ENCODE measurements at places on chromosomes 4 and X. TPM values are rescaled to one million over a fixed set of nuclear protein-coding genes. Genes with fewer than 3 reads are reported as not detected.

DNA sequence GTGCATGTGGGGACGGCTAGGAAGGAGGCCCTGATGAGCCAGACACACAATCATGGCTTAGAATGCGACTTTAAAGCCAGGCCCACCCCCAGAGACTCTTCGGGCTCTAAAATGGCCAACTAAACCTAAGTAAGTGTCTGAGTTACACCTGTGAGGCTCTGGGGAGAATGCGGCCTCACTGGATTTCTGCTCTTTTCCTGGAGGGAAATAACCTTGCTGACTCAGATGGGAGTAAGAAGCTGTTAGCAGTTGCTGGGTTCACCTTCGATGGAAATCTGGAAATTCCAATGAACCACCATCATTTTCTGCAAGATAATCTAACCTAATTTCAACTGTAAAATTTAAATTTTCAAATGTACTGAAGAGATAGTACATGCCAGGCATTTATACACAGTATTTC is 97.6 kb upstream of the MAML3 start:
- DNase-seq = no peak

GRCh38 chr4:8047837-8048678 is 108.4 kb upstream of the AFAP1 start:
- DNase-seq = no peak

DNA sequence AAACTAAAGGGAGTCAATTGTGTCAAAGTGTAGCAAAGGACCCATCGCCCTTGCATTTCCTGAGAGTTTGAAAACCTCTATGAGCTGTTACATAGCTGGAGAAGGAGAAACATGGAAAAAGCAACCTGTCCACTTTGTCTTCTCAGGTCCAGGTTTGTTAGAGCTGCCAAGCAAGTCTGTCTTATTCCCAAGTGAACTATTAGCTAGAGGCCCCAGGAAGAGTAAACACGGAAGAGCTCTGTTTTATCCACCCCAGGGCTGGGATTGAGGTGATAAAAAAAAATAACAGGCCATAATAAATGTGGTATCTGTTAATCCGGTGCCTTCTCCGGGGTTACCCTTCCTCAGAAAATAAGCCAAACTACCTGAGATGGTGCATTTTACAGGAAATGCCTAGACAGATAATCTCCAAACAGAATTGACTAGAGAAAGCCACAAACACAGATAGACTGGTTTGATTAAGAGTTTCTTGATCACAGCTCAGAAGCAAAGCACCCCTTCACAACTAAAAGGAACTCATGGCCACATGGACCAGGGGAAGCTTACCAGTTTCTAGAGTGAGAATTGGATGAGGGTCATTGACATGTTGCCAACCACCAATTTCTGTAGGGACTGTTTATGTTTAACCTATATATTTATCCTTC is 35.9 kb upstream of the RELL1 start:
- peak; percentile 18 for DNase-seq

DNA sequence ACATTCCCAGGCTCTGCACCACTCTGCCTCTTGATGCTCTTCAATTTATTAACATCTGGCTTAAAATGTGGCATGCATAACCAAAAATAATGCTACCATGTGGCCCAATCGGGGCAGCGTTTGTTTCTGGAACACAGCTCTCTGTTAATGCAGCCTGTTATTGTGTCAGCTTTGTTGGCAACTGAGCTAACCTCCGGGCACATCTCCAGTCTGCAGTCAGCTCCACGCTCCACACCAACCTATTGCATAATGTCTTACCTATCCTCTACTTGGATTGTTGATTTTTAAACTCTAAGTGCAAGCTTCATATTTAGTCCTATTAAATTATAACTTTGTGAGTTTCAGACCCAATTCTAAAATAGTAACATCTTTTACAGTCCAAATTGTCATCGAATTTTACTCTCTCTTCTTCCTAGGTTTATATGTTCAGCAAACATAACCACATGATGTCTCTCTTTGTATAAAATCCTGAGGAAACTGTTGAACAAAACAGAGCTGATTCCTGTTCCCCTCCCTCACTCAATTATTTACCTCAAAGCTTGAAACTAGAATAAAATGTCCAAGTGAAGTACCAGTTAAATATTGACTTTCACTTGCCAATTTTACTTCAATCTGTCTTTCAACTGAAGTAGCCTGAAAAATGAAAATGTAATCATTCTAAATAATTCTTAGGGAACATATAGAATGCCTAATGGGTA is 92.2 kb upstream of the RAPGEF2 start:
- peak; percentile 71 for DNase-seq

- no peak for DNase-seq
These were observed 4.7 kb downstream of the ZXDB start for GRCh38 chrX:57596516-57596915.

- peak; percentile 79 for DNase-seq
These were observed at the start of gene DCLK2 for GRCh38 chr4:150078041-150078578. Gene DCLK2 (plus strand): TSS chr4:150078445. CDS start chr4:150079028, 583 bp downstream.

- DNase-seq = no peak
These were observed 33.9 kb upstream of the FAM241A start for GRCh38 chr4:112111306-112111705.

- DNase-seq = no peak
These were observed 179.6 kb downstream of the CENPC start for GRCh38 chr4:67365661-67366245.

GRCh38 chr4:31545755-31546154 is 825.6 kb downstream of the PCDH7 start:
- no peak for DNase-seq

DNA sequence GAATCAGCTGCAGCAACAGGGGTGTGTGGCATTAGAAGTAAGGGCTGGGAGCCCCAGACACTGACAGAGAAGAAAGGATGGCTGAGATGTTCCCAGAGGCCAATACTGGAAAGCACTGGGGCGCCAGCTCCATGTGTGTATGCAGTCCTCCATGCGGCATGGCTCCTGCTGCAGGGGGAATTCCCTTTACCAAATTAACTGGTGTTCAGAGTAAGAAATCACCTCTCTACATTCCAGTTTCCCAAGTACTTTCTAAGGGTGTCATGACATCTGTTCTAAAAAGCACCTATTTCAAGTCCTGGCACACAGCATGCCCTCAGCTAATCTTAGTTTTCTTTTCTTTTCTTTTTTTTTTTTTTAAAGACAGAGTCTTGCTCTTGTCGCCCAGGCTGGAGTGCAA is 98.0 kb downstream of the MAML3 start:
- no peak for DNase-seq

GRCh38 chr4:124304941-124305340 is 407.6 kb downstream of the ANKRD50 start:
- no peak for DNase-seq

DNA sequence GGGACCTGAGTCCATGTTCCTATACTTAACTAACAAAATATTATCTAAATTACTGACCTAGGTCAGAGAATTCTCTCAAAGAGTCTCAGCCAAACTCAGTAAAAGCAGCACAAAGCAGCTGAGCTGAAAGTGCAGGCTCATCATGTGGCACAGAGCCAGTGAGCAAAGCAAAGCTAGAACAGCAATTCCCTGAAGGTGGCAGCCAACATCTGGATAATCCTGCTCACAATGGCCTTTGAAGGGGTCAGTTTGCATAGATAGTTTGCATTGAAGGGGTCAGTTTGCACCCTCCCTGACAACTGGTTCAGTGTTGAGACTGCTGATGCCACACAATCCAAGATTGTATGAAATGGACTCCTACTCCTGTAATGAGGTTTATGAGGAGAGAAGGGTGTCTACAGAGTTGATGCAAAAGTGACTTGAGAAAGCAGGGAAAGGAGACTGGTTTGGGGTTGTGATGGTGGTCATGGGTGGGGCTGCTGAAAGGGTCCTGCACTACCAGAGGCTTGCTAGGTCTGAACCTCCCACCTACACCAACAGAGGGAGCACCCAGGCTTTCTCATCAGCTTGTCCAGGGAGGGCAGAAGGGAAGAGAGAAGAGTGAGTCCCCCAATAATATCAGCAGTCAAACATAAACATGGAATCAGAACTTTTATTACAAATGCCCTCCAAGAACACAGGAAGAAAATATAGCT is 39.7 kb downstream of the TRIM61 start:
- DNase-seq = peak; percentile 26

GRCh38 chr4:7777871-7778509 is 161.7 kb downstream of the AFAP1 start:
- DNase-seq = no peak

GRCh38 chrX:153766871-153767673 is 3.0 kb downstream of the PLXNB3 start:
- DNase-seq = no peak

- DNase-seq = no peak
These were observed 46.4 kb upstream of the ABCG2 start for GRCh38 chr4:88204882-88205281.

DNA sequence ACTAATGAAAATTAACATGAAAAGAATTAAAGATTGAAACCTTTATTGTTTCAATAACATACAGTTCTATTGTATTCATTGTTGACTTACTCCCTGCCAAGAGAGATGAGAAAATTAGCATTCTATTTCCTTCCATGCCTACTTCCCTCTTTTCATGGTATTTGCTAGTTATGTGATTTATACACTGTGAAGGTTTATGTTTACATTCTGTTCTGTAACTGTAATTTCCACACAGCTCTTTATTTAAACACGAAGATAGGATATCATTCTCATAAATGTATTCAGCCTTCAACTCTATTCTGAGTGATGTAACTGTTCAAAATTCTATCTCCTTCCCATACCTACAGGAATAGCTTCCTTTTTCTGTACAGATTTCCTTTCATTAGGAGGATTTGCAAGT is 6.6 kb downstream of the CCDC110 start:
- DNase-seq = no peak

DNA sequence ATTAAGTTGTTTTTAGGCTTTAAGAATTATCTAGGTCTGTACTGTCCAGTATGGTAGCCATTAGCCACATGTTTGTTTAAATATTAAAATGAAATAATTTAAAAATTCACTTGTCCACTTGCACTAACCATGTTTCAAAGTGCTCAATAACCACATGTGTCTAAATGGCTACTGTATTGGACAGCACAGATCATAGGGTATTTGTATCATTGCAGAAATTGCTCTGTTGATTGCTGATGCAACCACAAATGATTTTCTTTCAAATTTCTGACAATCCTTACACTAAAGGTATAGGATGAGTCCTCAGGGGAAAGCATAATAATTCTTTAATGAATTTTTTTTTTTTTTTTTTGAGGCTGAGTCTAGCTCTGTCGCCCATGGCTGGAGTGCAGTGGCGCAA is 84.9 kb downstream of the KDM6A start:
- DNase-seq = no peak

- no peak for DNase-seq
These were observed 170.4 kb upstream of the VEGFC start for GRCh38 chr4:176963121-176963520.

- DNase-seq = no peak
These were observed 30.8 kb downstream of the SLC16A2 start for GRCh38 chrX:74452199-74452481.

DNA sequence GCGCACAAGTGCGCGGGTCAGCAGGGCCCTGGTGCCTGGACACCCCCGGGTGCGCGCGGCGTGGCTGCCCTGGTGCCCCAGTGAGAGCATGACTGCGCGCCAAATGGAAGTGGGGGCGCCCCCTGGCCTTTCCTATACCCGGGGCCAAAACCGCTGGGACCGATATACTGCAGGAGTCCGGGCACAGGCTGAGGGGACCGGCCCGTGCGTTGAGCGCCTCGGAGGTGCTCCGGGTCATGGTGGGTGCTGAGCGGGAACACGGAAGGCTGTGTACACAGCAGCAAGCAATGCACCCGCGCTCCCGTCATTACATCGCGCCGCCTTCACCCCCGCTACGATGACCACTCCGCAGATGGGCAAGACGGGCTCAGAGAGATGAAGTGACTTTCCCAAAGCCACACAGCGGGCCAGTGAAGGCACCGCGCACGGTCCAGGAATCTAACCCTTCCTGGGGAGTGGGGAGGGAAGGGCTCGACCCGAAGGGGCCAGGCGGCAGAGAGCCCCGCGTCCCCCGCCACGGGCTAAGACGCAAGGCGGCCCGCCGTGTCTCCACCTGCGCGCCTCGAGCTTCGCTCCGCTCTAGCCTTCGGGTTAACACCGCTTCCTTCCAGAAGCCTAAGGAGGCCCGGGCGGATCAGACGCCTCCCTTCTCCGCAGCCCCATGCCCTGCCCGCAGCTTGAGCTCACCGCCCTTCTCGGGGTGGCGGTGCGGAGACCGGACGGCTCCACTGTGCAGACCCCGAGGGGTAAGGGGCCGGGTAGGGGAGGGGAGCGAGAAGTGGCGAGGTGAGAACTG is 11.3 kb downstream of the HMX1 start:
- no peak for DNase-seq

GRCh38 chr4:95290702-95291101 is 258.1 kb downstream of the UNC5C start:
- no peak for DNase-seq

- DNase-seq = no peak
These were observed 208.4 kb downstream of the ANTXR2 start for GRCh38 chr4:79864500-79865200.

The DNASE1L1 gene
- 28.2 TPM for total RNA-seq

The TENM3 gene
- 7.8 TPM for total RNA-seq

The CXCL8 gene
- 0.92 TPM for total RNA-seq

The FAM9B gene
- not detected for total RNA-seq

The GRIA2 gene
- total RNA-seq = 0.32 TPM

The SLIT2 gene
- 19.1 TPM for total RNA-seq

The GAGE12J gene
- not detected for total RNA-seq

The RAB40A gene
- total RNA-seq = 0.92 TPM

The BBS12 gene
- total RNA-seq = 4.1 TPM

The NSUN7 gene
- total RNA-seq = 5.6 TPM

All from mucosa of gallbladder (tissue), 1 donor.